Activated CD4-positive, alpha-beta memory T cell treated with anti-CD3 and anti-CD28 coated beads for 36 hours (primary cell): ENCODE measurements at places on chromosomes 7 and 10. TPM values are rescaled to one million over a fixed set of nuclear protein-coding genes. Genes with fewer than 3 reads are reported as not detected.

IFIT1B gene
- not detected for total RNA-seq

ADIRF gene
- not detected for total RNA-seq

RPS24 gene
- total RNA-seq, result 1,680 TPM

GRCh38 chr10:100662067-100662466 lies 83.3 kb upstream of the PAX2 start:
- no peak overlapping the region for H3K4me3 ChIP-seq
- H3K4me1 ChIP-seq, result peaks cover 3% of the 10 kb centered on the region
- peaks cover 50% of the 10 kb centered on the region for H3K27me3 ChIP-seq
- no peak for DNase-seq
- no peak overlapping the region for H3K27ac ChIP-seq

- H3K4me3 ChIP-seq, result no peak overlapping the region
- no peak for DNase-seq
- no peaks in the 10 kb centered on the region for H3K27me3 ChIP-seq
- H3K4me1 ChIP-seq, result peaks cover 61% of the 10 kb centered on the region
Measured at GRCh38 chr7:140146574-140146973, 30.2 kb downstream of the KDM7A start.
